Stimulated activated CD8-positive, alpha-beta memory T cell treated with anti-CD3 and anti-CD28 coated beads, Interleukin-2, amount 100 ng/mL, for 1 hour (primary cell): ENCODE measurements at places on chromosomes 2 and 18.

DNA sequence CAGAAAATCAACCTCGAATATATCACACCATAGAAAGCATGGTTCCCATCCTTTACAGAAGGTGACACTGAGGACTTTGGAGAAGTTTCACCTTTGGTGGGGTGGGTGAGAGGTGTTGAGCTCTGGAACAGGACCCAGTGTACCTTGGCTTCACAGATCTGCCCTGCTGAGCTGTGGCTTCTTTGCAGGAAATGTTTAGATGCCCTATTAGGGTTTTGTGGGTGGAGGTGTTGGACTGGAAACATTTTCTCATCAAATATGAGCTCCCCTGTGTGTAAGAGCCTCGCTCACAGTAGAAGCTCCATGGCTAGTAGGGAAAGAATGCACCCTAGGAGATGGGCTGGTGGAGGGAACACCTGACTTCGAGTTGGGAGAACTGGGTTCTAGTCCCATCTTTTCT, 55.6 kb downstream of the RPL37A start:
- DNase-seq, result no peak

- no peak for DNase-seq
Observed at GRCh38 chr2:60806988-60807681, 51.1 kb downstream of the PAPOLG start.

DNA sequence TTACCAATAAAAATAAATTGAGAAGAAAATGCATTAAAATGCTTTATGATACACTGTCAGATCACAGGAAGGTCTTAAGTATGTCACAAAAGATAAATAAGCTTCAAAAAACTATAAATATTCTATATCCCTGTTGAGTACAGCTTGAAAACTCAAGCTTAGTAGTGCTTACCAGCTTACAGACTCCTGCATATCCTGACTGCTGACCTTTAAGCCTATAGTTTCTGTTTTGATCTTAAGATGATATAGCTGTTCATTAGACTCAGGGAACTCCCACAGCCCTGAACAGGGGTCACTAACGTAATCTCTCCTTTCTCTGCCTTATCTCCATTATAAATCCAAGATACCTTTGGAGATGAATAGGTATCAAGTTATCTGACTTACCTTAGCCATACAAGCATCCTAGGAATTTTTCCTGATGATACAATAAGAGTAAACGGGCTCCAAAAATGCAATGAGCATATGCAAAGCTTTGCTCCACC, 93.7 kb upstream of the RBBP8 start:
- no peak for DNase-seq

GRCh38 chr2:121149384-121149783, 135.6 kb downstream of the TFCP2L1 start:
- DNase-seq, result no peak

GRCh38 chr2:2664989-2665833, 334.1 kb upstream of the MYT1L start:
- DNase-seq, result no peak

DNA sequence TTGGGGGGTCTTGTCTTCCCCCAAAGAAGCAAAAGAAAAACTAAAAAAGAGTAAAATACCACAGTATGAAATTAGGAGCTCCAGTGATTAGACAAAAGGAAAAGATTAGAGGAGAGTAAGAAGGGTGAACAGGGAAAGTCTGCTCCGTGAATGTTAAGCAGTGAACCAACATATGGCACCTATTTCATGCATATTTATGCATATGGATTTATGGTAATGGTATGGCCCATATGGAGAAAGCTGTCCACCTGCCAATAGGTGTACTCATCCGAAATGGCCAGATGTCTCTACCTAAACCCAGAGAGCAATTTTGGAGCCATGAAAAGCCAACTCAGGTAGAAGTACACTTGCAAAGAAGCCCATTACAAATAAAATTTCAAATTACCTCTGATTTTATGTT, 404.0 kb upstream of the RAB6C start:
- no peak for DNase-seq

- no peak for DNase-seq
Observed at GRCh38 chr2:102032368-102033030, 40.7 kb downstream of the IL1R2 start.

DNA sequence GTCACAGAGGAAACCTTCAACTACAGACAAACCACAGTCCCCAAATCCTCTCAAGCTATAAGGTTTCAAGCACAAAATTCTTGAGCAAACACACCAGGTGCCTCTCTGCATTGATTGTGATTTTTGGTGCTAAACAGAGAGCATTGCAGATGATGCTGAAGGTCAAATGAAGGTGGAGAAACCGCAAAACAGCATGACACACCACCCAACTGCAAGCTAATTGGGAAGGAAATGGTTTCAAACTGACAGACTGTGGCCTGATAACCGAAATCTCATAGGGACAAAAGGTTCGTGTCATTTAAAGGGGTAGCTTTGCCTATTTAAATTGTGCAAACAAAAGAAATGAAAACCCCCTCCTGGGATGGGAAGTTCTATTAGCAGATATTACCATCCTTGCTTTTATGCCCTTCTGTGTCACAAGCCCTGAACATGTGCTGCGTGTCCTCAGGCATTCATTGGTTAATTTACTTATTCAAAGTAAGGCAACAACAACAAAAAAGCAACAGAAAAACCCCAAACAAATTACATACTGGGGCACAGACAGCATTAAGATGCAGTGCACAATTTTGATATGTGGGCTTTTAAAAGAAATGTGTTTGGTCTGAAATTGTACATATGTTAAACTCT, 154.9 kb downstream of the AQP4 start:
- no peak for DNase-seq

DNA sequence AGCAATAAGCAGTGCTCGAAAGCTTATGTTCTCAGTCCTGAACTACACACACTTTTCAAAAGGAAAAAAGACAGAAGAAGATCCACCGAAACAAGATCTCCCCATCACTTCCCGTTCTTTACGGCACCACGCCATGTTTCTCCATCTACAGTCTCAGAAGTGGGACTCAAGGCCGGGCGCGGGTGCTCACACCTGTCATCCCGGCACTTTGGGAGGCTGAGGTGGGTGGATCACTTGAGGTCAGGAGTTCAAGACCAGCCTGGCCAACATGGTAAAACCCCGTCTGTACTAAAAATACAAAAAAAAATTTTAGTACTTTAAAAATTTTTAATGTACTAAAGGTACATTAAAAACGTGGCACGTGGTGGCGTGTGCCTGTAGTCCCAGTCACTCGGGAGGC, 31.2 kb downstream of the ZNF516 start:
- DNase-seq, result no peak

- no peak for DNase-seq
Observed at GRCh38 chr2:41489638-41490037, 558.2 kb upstream of the PKDCC start.

- DNase-seq, result no peak
Observed at GRCh38 chr2:209933499-209934483, 68.6 kb upstream of the RPE start.

- no peak for DNase-seq
Observed at GRCh38 chr2:10990561-10991111, 78.9 kb downstream of the KCNF1 start.

DNA sequence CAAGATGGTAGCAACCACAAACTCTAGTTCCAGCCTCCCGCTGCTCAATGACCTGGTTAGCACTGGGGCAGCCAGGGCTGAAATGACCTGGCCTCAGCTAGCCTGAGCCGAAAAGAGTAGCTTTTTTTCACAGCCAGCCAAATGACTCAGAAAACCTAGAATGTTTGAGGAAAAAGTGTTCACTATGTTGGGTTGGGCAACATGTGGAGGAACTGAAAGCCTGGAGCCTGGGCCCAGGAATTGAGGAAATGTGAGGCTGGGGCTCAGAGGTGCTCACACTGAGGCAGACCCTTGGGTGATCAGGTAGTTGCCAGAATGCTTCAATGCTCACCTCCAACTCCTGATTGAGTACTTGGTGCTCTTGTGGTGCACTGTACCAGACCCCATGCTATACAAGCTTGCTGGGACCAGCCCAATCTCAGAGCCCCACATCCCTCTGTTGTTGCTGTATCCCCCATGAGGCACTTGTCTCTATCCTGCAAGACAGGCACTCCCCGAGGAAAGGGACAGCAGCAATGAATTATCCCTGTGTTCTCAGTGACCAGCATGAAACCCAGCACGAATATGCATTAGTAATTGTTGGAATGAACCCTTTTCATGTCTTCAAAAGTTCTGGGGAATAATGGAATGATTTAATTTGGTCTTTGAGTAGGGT, 116.2 kb downstream of the USP34 start:
- no peak for DNase-seq

GRCh38 chr2:151326554-151326953, 30.8 kb upstream of the TNFAIP6 start:
- DNase-seq, result no peak

DNA sequence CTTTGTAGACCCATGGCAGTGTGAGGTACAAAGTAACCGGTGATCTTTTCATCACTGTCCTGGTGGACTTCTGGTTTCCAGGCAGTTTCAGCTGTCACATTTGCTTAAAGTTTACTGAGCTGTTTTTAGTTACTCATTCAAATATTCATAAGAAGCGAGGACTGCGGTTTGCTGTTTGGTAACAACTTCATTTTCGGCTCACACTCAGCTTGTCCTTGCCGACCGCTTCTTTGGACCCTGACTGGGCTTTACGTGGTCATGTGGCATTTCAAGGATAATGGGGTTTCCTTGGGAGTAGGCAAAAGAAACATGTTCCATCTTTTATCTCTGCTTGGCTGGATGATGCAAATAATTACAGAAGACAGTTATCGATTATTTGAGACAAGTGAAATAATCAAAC, 350.7 kb downstream of the PAX3 start:
- DNase-seq, result no peak

- no peak for DNase-seq
Observed at GRCh38 chr2:61055557-61055956, 10.1 kb upstream of the SANBR start.

DNA sequence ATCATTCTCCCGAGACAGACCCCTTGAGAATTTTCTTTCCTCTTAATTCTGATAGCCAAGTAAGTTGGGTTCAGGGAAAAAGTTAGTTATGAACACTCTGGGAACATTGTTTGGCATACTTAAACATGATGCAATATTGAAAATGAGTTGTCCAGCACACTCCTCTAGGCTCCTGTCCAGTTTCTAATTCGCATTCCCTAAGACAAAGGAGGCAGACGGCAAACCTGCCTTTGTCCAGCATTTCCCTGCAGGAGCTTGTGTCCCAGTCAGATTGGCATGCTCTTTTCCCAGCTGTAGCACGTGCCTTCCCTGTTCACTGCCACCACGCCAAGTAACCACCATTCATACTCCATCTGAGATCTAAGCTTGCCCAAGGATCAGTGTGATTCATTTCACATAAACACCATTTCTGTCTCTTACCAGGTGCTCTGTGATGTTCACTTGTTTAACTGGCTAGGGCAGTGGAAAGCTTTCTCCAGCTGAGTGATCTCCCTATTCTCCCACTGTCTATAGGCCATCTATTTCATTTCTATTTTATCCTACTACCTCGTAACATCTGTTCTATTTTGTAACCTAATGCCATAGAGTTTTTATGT, 150.0 kb upstream of the EPB41L3 start:
- DNase-seq, result no peak

DNA sequence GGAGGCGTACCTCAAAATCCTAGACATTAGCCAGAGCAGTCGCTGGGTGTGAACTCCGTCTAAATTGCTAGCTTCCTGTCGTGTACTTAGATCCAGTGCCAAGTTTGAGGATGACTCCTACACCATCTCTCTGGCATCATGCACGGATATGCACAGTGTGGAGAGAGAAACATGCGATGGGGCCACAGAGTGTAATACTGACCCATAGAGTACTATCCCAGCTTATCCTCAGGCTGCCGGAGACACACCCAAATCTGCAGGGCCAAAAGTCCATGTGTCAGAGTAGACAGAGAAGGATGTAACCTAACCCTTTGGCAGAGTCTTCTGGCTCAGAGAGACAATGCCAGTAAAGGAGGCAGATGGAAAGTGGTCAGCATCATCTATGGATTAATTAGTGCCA, 84.2 kb downstream of the ARL4C start:
- no peak for DNase-seq

DNA sequence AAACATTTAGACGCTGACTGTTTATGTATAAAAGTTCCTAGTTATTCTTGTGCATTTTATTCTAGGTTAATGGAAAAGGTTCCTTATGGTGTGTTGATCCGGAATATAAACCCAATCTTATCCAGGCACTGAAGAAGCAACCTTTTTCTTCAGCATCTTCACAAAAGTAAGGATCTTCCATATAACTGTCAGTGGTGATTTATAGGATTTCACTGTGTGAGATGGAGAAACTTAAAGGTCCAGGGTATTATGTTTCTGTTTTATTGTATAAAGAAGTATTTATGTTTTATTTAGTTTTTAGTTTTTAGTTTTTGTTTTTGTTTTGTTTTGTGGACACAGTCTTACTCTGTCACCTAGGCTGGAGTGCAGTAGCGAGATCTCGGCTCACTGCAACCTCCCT, 171.0 kb upstream of the STON1 start:
- DNase-seq, result no peak

- no peak for DNase-seq
Observed at GRCh38 chr2:197101519-197101918, 175.0 kb upstream of the PGAP1 start.

- DNase-seq, result no peak
Observed at GRCh38 chr2:36356298-36356989, 866 bp downstream of the CRIM1 start.

DNA sequence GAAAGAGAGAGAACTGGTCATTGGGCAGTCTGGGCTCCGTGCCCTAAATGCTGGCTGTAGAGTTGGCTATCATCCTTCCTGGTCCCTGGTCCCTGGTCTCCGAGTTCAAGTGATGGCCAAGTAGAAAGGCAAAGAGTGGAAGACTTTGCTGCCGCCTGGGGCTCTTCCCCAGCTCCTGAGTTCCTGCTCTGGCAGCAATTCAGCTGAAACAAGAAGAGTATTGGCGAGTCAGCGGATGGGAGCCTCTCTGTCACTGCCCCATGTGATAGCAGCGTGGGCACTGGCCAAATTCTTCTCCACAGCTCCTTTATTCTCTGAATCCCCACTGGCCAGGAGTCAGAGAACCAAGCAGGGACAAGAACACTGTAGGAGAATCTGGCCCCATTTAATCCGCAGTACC, 351.0 kb upstream of the POU3F3 start:
- DNase-seq, result no peak

DNA sequence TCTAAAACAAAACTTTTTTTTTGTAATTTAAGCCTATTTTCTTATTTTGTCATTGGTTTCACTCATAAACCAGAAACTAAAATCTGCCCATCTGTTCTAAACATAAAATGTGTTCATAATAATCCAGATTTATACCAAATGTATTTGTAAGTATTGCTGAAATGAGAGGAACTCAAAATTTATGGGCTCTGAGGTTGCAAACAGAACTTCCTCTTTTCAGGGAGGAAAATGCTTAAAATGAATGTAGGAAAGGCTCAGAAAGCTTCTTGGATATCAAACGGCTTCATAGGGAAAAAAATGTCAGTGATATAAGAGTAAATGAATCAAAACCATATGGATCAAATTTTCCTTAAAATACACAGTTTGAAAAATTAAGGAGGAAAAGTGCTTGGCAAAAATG, 83.9 kb downstream of the PAX3 start:
- no peak for DNase-seq
